ENCODE measurements at places on chromosomes 6 and 20.

DNA sequence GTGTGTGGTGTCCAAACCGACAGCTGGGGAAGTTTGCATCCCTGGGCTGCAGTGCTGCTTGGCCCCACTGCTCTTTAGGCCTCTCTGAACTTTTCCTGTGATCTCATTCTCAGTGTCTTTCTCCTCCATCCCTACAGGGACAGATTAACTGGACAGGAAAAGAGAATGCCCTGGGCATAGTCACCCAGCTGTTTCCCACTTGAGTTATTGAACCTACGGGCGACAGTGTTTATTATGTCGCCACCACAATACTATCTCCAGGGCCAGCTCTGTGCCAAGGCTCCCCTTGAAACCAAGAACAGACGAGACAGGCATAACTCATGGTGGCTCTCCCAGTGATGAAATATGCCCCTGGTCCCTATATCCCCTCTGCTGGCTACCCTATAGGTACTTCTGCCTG lies 147.8 kb upstream of the EPHA7 start:
- no peak for DNase-seq

- no peak for DNase-seq
Measured at GRCh38 chr6:131096786-131097185, 33.7 kb upstream of the EPB41L2 start.

GRCh38 chr6:53441761-53442160 lies 93.0 kb upstream of the ELOVL5 start:
- no peak for DNase-seq

DNA sequence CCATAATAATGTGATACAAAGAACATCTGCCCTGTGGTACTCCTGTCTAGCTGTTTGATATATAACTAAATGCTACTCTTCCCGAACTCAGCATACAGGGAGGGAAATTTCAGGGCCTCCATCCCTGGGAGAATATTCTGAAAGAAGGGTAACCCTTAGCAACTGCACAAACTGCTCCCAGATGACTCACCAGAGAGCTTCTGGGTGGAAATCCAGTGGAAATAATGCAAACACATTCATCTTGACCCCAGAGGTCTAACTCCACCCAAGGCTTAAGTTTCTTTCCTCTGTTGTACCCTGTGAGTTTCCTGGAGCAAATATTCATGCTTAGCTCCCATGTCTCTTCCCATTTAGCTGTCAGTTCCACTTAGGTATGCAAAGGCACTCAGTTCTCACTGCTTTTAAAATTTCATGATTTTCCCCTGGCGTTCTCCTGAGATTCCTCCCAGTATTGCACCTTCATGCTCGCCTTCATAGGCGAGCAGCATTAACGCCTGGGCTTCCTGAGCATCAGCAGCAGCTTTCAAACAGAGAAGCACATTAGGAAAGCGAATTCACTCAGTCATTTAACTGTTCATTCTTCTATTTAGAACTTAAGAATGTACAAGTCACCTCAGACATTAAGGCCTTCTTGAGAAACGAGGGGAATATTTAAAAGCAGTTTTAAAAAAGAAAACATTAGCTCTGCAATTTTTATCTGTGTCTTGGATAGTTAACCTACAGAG lies 43.8 kb upstream of the LAMA4 start:
- no peak for DNase-seq

GRCh38 chr6:163207431-163208383 lies 206.8 kb upstream of the QKI start:
- DNase-seq = no peak
